NCI-H1105 (cell line): ENCODE measurements at places on chromosomes 12 and 14.

DNA sequence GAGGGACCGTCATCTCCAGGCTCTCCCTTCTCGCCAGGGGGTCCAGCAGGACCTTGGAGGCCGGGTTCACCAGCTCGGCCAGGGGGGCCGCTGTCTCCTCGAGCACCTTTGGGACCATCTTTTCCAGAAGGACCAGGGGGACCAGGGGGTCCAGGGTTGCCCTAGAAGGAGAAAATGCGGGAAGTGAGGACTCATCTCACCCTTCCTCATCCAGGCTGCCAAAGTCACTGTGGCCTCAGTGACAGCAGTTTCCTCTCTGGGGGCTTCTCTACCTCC lies 15.1 kb downstream of the TMEM106C start:
- no peak for DNase-seq

- DNase-seq = no peak
Observed at GRCh38 chr12:90098132-90098779, 389.6 kb upstream of the ATP2B1 start.

- no peak for DNase-seq
Observed at GRCh38 chr14:53963320-53964227, 6.9 kb upstream of the BMP4 start.

- DNase-seq = no peak
Observed at GRCh38 chr14:94636744-94637412, 24.7 kb downstream of the SERPINA3 start.

DNA sequence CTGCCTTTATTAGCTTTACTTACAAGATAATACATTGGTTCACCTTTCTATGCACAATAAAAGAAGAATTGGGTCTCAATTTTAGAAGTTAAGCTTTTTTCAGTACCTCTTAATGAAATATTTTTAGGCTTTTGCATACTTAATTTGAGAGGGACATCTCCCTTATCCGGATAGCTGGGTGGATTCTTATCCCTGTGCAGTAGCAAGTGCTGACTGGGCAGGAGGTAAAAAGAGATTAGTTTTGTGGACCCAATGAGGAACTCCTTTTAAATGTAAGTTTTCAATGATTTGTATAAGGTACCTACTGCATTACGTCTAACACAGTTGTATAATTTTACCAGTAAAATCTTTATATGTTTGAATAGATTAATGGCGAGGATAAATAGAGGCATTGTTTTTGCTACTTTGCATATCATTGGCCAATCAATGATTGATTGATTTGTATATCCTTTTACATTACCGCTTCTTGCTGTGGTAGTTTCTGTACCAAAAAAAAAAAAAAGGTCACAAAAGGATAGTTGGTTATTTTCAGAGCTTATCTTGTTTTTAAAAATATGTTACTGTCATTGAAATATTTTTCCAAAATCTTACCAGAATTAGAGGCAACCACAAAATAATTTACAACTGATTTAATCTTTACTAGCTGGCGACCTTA lies 2.2 kb downstream of the CPSF6 start:
- DNase-seq = no peak
